Stimulated activated CD4-positive, alpha-beta T cell treated with anti-CD3 and anti-CD28 coated beads, TNF-alpha, amount 100 ng/mL, for 24 hours (primary cell): ENCODE measurements at places on chromosomes 12 and 14.

GRCh38 chr12:61220337-61220736, 1039.9 kb upstream of the USP15 start:
- no peak for DNase-seq

GRCh38 chr12:33383503-33383902, 56.1 kb downstream of the SYT10 start:
- no peak for DNase-seq

DNA sequence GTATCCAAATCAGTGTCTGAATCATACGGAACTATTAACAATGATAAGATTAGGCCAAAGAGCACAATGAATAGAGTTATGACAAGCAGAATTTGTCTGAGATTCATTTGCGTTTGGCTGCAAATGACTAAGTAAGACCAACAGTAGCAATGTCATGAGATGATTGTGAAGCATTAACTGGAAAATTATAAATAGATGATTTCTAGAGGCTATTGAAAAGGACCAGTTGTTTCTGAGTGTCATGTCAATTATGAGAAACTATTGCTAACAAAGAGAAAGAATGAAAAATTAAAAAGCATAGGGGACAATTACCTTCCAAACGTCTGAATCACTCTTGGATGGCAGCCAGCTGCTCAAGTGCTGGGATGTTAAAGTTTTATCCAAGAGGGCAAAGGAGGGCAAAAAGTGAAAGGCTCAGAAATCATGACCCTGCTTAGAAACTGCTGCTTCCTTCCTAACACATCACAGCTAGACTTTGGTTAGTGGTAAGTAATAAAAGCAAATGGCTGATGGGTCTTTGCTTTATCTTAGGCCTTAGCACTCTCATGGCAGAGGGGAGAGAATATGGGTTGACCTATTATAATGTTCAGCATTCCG, 89.0 kb downstream of the AKAP6 start:
- no peak for DNase-seq

DNA sequence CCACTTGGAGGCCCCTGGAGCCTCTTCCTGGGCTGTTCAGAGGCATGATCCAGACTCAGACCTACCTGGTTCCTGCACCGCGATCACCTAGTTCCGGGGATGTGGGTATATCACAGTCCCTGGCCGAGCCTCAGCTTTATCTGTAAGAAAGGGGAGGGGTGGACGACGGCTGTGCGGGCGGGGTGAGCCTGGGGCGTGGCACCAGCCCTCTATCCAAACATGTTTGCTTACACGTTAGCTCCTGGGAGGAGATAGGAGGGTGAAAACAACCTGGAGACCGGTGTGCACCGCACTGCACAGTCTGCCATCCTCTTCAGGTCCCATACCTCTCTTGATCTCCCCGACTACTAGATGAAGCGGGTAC, 1.2 kb downstream of the ANKRD9 start:
- no peak for DNase-seq

GRCh38 chr14:24943024-24943423, 106.9 kb downstream of the STXBP6 start:
- no peak for DNase-seq

- no peak for DNase-seq
These were observed 69.0 kb upstream of the DUSP6 start for GRCh38 chr12:89421092-89421835.
